Muscle of back (tissue), 13 donors: ENCODE measurements at places on chromosomes 12 and 14. TPM values are rescaled to one million over a fixed set of nuclear protein-coding genes. Genes with fewer than 3 reads are reported as not detected.

GRCh38 chr12:124270671-124271070, 24.2 kb upstream of the RFLNA start:
- DNase-seq = no peak

GRCh38 chr12:9943240-9943639, 11.1 kb upstream of the CLEC2A start:
- DNase-seq = no peak

Gene FAR2
- 14.5 TPM for polyA plus RNA-seq

Gene B3GNT4
- polyA plus RNA-seq = 0.53 TPM

Gene REM2
- 0.16 TPM for polyA plus RNA-seq

Gene XPOT
- 48.3 TPM for polyA plus RNA-seq
